ENCODE measurements at places on chromosomes 2 and 18.

DNA sequence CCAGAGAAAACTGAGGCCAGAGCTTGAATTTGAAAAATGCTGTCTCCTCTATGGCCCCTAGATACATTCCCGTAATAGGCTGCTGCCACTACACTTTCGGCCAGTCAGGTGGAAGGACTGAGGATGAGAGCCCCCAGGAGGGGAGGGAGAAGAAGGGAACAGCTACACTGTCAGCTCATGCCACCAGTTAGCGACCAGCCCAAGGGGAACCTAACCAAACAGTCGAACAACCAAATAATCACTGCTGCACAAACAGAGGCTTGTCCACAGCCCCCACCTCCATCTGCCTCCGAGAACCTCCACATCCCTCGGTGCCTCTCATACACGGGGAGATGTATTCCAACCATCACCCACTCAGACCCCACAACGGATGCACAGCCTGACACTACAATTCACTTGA is 7.3 kb downstream of the ZNF516 start:
- DNase-seq, result no peak

- no peak for DNase-seq
Measured at GRCh38 chr2:101432411-101433181, 42.3 kb downstream of the RFX8 start.

- DNase-seq, result no peak
Measured at GRCh38 chr2:220949466-220949865, 622.6 kb downstream of the EPHA4 start.

DNA sequence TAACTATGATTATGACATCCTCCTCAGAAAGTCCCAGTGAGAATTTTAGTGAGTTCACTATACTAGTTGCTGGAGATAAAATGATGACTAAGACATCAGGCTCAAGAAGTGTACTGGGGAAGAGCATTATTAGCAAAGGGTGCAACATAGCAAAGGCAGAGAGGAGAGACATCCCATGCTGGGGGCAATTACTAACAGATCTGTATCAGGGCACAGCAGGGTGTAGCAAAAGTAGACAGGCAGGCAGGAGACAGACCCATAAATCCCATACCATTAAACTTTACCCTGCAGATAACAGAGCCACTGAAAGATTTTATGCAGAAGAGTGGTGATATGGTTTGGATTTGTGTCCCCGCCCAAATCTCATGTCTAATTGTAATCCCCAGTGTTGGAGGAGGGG is 161.7 kb downstream of the SP3 start:
- no peak for DNase-seq

DNA sequence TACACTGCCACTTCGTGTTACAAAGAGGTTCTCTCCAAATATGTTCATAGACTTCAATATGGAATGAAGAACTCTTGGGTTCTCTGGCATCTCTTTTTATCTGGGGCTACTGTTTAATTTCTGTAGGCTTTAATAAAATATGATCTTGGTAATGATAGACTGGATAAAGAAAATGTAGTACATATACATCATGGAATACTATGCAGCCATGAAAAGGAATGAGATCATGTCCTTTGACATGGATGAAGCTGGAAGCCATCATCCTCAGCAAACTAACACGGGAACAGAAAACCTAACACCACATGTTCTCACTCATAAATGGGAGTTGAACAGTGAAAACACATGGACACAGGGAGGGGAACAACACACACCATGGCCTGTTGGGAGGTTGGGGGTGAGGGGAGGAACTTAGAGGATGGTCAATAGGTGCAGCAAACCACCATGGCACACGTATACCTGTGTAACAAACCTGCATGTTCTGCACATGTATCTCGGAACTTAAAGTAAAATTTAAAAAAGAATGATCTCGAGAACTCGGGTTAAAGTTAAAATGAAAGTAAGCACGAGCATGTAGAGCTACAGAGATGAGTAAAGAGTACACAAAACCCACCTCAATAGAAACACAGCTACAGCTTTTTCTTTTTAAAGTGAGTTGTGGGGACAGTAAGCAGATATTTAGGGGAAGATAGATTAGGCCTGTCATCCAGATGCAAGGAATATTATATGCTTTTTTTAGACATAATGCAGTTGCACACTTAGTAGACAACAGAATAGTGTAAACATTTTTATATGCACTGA is 102.3 kb downstream of the SGPP2 start:
- no peak for DNase-seq

GRCh38 chr18:43772907-43773306 is 495.6 kb upstream of the SYT4 start:
- DNase-seq, result no peak

DNA sequence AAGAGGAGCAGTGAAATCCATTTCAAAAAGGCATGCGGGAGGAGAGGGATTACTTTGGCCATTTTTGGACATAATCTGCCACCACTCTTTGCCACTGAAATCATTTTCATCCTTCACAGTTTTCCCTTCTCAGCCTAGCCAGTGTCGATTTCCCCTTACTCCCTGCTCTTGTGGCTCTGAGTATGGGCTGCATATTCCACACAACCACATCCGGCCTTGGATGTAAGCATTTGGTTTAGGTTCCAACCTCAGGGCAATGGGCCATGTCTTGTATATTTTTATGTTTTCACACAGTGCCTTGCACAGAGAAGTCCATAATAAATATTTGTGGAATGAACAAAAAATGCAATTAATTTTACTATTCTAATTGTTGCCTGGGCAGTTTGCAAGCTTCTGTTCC is 7.7 kb upstream of the SERPINE2 start:
- DNase-seq, result no peak
